ENCODE measurements at places on chromosomes 13 and 19.

GRCh38 chr13:36959456-36960116 lies 39.5 kb upstream of the SMAD9 start:
- DNase-seq: no peak

- DNase-seq: no peak
These were observed 11.6 kb downstream of the FGF22 start for GRCh38 chr19:651114-651818.

DNA sequence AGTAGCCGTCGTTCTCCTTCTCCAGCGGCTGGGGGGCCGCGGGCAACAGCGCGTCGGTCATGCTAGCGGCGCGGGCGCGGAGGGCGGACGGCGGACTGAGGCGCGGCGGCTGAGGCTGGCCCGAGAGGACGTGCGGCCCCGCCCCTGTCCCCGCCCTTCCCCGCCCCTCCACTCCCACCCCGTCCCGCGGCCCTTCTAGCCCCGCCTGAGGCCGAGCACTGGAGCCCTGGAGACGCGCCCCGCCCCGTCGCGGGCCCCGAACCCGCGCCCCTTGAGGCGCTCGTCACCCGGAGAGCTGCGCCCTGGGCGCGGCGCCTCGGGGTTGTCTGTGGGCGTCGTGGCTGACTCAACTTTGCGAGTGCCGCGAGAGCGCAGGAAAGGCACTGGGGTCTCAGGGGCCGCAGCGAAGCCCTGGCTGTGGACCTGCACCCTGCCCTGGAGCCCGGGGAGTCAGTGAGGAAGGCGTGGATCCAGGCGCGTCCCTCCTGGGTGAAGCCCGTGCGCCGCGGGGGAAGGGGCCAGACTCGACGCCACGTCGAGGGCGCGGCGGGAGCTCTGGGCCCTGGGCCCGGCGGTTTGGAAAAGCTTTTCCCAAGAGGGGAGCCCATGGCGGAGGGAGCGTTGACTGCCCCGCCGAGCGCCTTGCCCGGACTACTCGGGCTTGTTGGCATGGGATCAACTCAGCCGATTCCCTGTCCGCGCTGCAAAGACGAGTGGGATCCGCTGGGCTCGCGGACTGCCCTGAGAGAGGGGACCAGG lies at the start of gene RHPN2:
TSS of gene RHPN2 (minus strand) at position 97 of the 759 bp plus-strand sequence. CDS start at position 61, 36 bp downstream.
- DNase-seq: peak; percentile 91

GRCh38 chr13:95221971-95222732 lies 79.1 kb downstream of the ABCC4 start:
- no peak for DNase-seq

- no peak for DNase-seq
These were observed 5.8 kb upstream of the TMC4 start for GRCh38 chr19:54178581-54179261.

DNA sequence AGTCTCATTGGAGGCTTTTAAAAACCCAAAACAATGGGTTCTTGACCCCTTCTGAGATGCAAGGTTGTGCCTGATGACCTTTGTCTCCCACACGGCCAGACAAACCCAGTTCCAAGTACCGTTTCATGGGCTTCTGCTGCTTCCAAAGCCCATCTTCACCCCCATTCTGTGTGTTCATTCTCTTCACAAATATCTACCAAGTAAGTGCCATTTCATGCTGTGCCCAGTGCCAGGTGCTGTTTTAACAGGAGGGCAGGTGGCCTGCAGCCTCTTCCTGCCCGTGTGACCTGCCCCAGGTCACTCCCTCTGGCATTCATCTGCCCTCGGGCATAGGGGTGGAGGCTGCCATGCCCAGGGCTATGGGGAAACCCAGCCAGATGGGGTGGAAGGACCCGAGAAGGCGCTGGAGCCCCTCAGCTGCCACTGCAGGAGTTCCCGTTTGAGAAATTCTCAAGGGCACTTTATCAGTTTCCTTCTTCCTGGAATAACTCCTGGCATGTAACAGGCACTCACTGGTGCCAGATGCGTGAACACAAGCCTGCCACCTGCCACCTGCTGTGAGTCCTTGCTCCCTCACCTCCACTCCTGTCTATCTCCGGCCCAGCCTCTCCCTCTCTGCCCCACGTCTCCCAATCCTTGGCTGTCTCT lies 12.5 kb downstream of the CAPN12 start:
- DNase-seq: peak; percentile 49

GRCh38 chr19:45960595-45961235 lies 12.9 kb downstream of the NOVA2 start:
- DNase-seq: no peak

GRCh38 chr19:13881692-13882418 lies 4.9 kb downstream of the NANOS3 start:
- DNase-seq: peak; percentile 68

- DNase-seq: peak; percentile 63
These were observed 16.5 kb upstream of the FOSB start for GRCh38 chr19:45451131-45451849.

DNA sequence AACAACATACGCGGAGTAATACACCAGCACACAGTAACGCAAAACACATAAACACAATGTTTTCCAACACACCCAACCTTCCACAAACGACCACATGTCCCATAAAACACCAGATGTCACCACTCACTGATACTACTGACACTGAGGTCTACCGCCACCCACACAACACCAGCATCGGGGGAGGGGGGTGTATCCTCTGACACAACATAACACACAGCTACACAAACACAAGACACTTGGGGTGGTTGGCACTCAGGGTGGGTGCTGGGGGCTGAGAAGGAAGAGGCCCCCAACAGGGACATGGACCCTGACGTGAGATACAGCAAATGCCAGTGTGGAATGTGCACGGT lies 1.5 kb upstream of the KCNN4 start:
- no peak for DNase-seq
